ENCODE measurements at places on chromosomes 1 and 21. TPM values are rescaled to one million over a fixed set of nuclear protein-coding genes. Genes with fewer than 3 reads are reported as not detected.

DNA sequence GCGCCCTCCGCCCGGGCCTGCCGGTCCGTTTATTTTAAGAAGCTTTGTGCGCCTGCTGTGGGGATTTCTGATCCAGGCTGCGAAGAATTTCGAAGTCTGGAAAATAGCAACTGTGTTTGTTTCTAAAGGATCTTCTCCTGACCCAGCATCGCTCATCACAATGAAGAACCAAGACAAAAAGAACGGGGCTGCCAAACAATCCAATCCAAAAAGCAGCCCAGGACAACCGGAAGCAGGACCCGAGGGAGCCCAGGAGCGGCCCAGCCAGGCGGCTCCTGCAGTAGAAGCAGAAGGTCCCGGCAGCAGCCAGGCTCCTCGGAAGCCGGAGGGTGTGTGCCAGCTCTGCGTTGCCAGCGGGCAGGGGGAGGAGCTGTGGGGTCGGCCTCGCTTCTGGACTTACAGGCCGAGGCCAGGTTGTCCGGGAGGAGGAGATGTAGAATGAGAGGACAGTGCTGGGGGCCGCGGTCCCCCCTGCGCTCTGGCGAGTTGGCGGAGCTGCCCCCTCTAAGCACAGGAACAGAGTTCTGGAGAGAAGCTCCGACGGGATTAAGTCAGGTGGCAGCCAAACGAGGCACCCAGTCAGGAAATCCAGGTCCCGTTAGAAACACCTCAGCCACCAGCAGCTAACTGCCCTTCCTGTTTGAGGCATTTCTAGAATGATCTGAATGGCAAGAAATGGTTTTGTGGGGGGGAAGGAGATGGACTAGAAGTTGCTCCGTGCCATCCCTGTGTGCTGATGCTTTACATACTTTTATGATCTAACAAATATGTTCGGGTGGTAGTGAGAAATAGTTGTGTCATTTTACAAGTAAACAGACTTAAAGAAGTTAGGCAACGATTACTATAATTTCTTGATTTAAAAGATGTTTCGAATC lies 948 bp downstream of the TXLNA start:
- H3K27me3 ChIP-seq, result no peaks in the 10 kb centered on the region
- H3K36me3 ChIP-seq, result peaks cover 23% of the 10 kb centered on the region
- peaks cover 30% of the 10 kb centered on the region for H3K4me1 ChIP-seq
- H3K4me3 ChIP-seq, result peak overlapping the region; percentile 93

DNA sequence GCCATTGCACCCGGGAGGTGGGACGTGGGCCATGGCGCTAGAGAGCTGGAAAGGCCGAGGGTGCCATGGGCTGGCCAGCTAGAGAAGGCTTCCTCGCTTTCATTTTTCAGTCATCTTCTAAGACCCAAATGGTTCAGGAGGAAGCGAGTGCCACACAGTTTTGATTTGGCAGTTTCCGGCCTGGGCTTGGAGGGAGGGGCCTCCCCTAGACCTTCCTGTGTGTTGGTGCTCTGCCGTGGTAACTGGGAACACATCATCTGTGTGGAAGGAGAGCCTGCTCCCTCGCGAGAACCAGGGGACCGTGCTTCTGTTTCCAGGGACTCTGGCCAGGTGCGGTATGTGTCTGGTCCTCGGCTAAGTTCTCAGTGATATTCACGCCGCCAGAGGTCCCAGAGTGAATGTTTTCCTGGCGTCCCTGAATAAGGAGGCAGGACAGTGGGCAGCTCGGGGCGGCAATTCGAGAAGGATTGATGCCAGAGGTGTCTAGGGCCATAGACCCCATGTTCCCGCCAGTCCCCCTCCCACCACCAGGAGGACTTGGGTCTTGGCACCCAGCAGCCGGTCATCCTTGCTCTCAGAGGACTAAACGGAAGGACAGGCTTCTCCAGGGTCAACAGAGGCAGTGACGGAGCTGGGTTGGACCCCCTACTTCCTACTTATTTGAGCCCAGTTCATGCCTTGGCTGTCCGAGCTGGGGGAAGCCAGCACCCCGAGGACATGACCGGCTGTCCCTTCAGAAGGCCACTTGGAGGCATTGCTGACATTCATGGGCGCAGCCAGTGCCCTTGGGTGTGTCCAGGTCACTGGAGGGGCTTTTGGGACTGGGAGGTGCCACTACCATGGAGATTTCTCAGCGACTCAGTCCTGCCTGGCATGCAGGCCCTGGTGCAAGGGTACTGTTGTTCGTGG lies 2.7 kb upstream of the NPHP4 start:
- peak; percentile 22 for DNase-seq
- peaks cover 12% of the 10 kb centered on the region for H3K4me1 ChIP-seq
- H3K27ac ChIP-seq, result no peak overlapping the region
- no peak overlapping the region for H3K4me3 ChIP-seq

GRCh38 chr1:205122489-205122882 lies 708 bp upstream of the RBBP5 start:
- peak overlapping the region; percentile 28 for H3K27ac ChIP-seq
- peaks cover 9% of the 10 kb centered on the region for H3K4me1 ChIP-seq
- H3K27me3 ChIP-seq, result no peaks in the 10 kb centered on the region
- no peaks in the 10 kb centered on the region for H3K36me3 ChIP-seq
- peak overlapping the region; percentile 91 for H3K4me3 ChIP-seq

Gene SFN
- 2.6 TPM for total RNA-seq

DNA sequence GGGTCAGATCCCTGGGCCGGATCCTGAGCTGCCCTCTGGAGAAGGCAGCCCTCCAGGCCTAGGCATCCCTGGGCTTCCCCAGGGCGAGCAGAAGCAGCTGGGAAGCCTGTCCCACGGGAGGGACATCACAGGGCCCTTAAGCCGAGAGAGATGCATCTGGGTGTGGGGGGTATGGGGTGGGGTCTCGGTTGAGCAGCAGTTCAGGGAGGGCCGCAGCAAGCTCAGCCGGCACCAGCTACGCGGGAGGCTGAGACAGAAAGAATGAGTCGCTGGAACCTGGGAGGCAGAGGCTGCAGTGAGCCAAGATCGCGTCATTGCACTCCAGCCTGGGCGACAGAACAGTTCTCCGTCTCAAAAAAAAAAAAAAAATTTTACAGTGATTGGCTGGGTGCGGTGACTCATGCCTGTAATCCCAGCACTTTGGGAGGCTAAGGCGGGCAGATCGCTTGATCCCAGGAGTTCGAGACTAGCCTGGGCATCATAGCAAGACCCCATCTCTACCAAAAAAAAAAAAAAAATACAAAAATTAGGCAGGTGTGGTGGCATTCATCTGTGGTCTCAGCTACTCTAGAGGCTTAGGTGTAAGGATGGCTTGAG lies 37.7 kb downstream of the RRP1 start:
- H3K27me3 ChIP-seq, result no peaks in the 10 kb centered on the region
- H3K4me3 ChIP-seq, result no peak overlapping the region
- H3K4me1 ChIP-seq, result 0 out of 2 replicates have a peak, but pooled peaks cover 5% of the 10 kb centered on the region
- no peak overlapping the region for H3K27ac ChIP-seq

Gene HPCAL4
- 1.1 TPM for total RNA-seq

Gene TSPEAR
- 0.35 TPM for total RNA-seq

All from GM23338 (cell line).